ENCODE measurements at places on chromosomes 3 and 15.

DNA sequence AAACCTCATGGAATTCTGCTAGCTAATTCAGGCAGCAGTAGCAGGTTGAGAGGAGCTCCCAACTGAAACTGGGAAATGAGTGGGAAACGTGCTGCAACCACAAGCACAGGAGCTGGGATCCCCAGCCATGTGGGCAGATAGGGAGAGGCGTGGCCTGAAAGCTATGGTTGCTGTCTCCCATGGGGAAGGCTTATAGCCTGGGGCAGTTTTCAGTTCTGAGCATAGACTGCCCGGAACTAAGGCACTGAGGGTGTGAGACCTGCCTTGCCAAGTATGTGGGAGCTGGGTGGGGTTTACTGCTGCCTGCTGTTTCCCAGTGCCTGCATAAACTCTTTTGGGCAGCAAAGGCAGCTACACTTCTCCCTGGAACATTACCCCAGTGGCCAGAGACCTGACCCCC is 229.5 kb downstream of the TUSC7 start:
- DNase-seq, result no peak

- DNase-seq, result no peak
Measured at GRCh38 chr3:191973820-191974219, 512.9 kb downstream of the PYDC2 start.

- DNase-seq, result no peak
Measured at GRCh38 chr3:197348014-197348413, 49.6 kb upstream of the DLG1 start.

DNA sequence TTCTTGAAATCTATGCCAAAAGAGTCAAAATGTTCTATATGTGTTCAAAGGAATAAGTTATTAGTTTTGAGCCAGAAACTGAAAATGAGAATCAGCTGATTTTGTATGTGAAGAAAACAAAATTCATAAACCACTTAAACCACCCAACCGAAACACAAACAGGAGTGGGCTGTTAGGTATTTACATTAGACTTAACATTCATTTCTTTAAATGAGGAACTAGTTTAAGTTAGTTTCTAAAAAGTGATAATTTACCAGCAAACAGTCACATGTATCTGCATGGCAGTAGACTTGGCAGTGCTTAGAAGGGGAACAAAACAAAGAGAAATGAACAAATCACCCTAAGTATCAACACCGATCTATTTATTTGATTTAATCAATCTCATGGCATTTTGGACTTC is 128.0 kb downstream of the GMNC start:
- DNase-seq, result no peak

DNA sequence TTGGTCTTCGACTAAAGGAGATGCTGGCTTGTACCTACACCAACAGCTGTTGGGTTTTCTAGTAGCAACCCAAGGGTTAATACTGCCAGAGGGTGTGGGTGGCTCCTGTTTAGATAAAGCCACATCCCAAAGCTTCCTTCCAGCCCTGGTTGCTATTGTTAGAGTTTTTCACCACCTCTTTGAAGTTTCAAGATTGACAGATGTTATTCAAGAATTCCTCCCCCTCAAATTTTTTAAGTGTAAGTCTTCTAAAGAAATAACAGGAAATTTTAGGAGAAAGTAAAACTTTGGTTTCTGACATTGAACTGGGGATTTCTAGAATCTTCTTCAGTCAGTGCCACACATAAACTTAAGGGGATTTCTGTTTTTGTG is 60.9 kb downstream of the TGFBR2 start:
- no peak for DNase-seq

DNA sequence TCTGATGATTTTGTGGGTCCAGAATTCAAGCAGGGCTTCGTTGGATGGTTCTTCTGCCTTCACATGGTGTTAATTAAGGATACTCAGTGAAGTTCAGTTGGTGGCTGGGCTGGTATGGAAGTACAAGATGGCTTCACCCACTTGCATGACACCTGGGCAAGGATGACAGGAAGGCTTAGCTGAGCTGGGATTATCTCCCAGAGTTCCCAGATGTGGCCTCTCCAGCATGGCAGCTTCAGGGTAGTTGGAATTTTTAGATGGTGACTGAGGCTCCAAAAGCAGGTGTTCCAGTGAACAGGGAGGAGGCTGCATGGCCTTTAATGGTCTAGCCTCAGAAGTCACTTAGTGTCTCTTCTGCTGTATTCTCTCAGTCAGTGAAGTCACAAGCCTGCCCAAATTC is 135.5 kb downstream of the THRB start:
- no peak for DNase-seq

DNA sequence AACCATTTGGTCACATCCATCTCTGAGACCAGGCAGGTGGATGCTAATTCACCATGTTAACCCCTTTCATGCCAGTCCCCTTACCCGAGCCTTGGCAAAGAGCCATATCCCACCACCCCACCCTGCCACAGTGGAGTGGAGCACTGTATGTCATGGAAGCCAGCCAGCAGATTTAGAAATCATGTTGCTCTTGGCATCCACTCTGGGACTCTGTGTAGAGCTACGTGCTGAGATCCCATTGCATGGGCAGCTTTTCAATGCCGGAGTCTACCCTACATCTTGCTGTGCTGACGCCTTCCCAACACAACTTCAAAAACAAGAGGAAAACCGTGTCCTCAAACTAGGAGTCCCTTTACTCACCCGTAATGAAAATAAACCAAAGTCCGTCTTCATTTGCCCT is 131.0 kb downstream of the NTRK3 start:
- no peak for DNase-seq

DNA sequence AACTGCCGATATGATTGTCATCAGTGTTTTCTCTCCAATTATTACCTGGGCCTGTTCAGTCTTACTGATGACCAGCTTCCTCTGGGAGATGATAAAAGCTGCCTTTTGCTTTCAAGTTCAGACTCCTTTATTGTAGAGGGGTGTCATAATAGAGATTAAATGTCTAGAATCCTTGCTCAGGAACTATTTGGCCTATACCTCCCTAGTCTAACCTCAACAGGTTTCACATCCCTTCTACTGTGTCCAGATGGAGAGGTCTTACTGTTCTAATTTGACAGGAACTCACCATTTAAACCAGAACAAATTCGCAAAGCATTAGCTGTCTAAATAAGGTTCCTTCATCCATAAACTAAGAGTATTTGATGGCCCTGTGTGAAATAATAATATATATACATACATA is 88.0 kb downstream of the BCHE start:
- no peak for DNase-seq

Measured in SK-N-SH (cell line).